Naive thymus-derived CD4-positive, alpha-beta T cell (primary cell): ENCODE measurements at places on chromosomes 4 and X.

- DNase-seq = no peak
Observed at GRCh38 chrX:140480765-140481164, 24.1 kb downstream of the SOX3 start.

DNA sequence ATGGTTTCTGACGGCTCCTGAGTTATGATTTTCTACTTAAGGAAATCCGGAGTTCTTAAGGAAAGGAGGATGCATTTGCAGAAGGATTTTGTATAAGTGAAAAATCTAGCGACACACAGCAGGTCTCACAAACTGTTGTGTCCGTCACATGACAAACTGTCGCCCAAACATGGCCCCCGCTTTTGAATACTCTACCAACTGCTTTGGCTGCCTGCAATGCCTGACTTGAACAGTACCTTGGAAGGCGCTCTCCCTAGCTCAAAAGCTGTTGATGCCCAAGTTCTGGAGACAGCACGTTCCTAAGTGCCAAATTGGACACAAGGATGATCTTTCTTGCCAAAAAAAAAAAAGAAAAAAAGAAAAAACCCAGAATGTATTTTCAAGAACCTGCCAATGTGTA lies 103.2 kb downstream of the ENPP6 start:
- no peak for DNase-seq

DNA sequence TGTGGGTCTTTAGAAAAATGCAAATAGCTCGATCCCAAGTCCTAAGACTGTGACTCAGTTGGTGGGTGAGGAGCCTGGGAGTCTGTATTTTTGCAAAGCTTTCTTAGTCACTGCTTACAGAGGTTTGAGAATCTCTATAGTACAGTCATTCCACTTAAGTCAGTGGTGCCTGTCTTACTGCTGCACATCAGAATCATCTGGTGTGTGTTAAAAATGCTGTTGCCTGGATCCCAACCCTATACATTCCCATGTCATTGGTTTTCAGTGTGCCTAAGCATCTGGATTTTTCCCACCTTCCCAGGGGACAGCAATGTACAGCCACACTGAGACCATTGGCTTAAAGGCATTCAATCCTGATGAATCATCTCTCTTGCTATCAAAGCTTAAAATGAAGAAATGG lies 21.0 kb upstream of the GEMIN8 start:
- no peak for DNase-seq

DNA sequence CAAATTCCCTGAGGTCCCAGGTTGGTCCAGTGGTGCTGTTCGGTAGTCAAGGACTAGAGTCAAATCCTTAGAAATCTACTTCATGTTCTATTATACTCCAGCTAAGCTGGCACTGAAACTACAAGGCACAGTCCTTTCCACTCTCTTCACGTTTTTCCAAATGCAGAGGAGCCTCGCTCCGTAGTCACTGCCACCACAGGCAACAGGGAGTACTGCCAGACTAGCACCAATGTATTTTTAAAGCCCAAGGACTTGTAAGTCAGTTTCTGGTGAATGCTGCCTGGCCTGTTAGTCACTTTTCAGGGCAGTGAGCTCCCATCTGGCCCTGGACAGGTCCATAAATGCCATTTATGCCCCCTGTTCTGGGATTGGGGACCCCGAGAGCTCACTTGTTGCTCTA lies 323.5 kb downstream of the FAM47A start:
- no peak for DNase-seq

DNA sequence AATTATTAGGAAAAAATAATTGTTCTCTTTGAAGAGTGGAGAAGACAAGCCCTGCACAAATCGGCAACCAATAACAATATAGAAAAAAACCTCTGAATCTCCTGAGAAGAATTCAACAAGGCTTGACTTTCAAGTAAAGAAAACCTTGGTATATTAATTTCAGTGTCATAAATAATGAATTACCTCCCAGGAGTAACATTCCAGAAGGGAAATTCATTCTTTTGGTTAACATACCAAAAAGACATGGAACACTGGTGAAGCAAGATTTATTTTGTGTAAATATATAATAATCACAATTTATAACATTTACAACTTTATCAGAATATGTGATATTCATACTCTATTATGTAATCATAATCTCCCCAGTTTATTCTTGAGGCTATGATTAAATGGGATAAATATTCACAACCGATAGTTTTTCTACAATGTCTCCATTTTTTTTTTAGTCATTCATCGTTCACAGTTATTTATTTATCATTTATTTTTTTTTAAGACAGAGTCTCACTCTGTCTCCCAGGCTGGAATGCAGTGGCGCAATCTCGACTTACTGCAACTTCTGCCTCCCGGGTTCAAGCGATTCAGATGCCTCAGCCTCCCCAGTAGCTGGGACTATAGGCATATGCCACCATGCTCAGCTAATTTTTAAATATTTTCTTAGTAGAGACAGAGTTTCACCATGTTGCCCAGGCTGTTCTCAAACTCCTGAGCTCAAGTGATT lies 53.0 kb upstream of the RPS6KA6 start:
- DNase-seq = no peak

- no peak for DNase-seq
Observed at GRCh38 chr4:5973033-5973432, 45.2 kb downstream of the C4orf50 start.
